ENCODE measurements at places on chromosomes 2 and 18. TPM values are rescaled to one million over a fixed set of nuclear protein-coding genes. Genes with fewer than 3 reads are reported as not detected.

The KCNIP3 gene
- total RNA-seq, result 2.4 TPM

DNA sequence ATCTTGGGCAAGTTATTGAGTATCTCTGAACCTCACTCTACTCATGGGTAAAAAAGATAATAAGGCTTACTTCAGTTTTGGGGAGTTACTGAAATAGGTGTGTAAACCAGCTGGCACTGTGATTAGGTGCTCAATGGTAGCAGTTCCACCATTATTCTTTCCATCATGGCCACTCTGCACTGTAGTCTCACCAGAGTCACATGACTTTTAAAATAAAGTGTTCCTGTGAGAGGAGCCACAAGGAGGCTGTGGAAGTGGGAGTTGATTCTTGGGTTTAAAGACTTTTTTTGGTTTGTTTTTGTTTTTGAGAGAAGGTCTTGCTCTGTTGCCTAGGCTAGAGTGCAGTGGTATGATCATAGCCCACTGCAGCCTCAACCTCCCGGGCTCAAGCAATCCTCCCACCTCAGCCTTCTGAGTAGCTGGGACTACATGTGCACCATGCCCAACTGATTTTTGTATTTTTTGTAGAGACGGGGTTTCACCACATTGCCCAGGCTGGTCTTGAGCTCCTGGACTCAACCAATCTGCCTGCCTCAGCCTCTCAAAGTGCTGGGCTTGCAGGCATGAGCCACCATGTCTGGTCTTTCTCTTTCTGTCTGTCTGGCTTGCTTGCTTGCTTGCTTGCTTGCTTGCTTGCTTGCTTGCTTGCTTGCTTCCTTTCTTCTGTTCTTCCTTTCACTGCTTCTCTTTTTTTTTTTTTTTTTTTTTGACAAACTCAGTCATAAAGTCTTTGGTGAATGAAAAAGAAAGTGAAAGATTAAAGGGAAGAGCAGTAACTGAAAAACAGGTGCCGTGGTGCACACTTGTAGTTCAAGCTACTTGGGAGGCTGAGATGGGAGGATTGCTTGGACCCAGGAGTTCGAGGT, 21.2 kb upstream of the ACVR1 start:
- no peak for DNase-seq

- no peak for DNase-seq
These were observed 17.8 kb upstream of the SULT1C2 start for GRCh38 chr2:108270768-108271506.

The GRHL1 gene
- total RNA-seq, result 93.0 TPM

DNA sequence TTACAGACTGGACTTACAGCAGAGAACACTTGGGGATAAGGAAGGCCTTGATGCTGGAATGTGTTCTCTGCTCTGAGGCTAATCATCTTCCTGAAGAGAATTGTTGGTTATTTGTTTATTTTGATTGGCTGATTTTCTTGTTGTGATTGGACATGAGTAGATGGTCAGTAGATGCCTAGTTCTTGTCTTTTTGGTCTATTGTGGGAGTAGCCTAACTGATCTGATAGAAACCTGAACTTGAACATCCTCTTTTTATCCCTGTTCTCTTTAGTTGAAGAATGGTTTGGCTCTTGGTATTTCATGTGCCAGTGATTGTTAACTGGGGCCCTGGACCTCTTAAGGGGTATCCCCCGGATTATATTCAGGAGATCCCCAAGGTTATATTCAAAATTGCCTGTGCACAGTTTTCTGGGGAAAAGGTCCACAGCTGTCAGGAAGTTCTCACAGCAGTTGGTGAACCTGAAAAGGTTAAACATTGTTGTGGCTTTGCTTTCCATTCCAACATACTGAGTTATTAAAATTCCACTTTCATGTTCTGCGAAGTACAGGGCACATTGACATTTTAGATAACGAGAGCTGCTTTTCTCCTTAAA, 13.6 kb downstream of the TWSG1 start:
- no peak for DNase-seq

- DNase-seq, result no peak
These were observed 1.7 kb downstream of the EML4 start for GRCh38 chr2:42170619-42171395.

DNA sequence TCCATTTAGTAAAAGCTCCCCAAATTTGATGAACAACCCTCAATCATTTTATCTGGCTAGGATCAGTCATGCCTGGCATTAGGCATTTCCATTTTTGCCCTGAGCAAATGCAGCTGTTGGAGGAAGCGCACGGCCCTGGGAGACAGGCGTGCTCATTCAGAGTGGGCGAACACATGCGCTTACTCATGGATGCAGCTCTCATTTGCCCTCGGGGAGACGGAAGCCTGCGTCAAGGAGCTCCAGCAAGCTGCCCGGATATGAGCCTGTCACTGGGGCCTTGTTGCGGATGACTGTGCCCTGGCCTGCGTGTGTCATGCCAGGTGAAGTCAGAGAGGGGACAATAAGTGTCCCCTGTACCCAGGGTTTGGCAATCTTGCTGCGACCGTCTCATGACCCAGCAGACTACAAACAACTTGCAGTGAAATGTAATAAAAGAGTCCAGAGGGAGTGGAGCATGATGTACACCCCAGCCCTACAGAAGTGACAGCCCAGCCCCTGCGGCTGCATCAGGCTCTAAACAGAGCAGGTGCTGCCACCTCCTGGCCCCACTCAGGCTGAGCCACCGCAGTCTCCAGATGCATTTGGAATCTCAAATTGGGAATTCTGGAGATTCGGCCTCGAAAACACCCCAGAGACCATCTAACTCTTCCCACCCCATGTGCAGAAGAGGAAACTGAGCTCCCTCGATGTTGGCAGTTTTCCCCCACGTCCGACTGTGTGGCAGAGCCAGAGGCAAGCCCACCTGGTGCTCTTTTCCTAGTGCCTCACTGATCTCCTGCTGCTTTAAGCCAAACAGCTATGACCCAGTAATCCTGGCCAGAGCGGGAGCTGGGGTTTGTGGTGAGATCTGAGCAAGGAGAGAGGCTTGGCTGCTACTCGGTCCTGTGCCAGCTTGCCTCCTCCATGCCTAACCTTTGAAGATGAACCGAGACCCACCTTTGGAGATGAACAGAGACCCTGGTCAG, 105.0 kb upstream of the ALK start:
- DNase-seq, result peak; percentile 1

DNA sequence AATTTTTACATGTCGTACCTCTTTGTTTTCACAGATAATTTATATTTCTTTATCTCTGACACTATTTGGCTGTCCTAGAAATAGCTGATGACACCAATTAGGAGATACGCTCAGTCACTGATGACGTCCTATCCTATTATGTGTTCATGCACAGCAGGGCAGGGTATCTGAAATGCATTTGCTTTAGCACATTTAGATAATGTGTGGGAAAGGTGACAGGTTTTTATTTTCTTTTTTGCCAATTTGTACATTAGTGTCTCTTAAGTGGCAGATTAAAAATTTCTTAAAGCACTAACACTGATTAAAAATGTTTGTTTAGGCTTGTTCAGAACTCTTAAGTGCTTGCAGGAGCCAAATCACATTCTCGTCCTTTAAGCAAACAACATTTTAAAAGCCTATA, 39.7 kb downstream of the CDC42EP3 start:
- no peak for DNase-seq

The SLC4A3 gene
- 2.5 TPM for total RNA-seq

- no peak for DNase-seq
These were observed 48.5 kb upstream of the IKZF2 start for GRCh38 chr2:213199871-213200270.

The SH3BP4 gene
- 14.6 TPM for total RNA-seq

DNA sequence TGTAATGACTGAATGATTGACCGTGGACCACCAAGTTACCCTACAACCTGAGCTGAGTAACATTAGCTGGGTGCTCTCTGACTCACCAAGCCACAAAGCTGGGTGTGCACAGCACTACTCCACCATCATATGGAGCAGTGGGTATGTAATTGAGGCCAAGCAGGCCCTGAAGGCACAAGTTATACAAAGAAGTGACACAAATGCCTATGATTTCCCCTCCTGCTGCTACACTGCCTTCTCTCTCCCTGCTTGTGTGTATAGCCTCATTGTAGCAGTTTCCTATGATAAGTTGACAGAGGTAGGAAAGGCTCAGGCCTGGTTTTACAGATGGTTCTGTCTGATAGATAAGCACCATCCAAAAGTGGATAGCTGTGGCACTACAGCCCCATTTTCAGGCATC, 1327.2 kb upstream of the DDX18 start:
- DNase-seq, result no peak

GRCh38 chr2:54957321-54957999, 92.8 kb downstream of the RTN4 start:
- DNase-seq, result no peak

The ZBTB7C gene
- total RNA-seq, result 6.3 TPM

Data from skin of body (tissue), 3 donors.